Mesothelial cell of epicardium (in vitro differentiated cells): ENCODE measurements at places on chromosomes 5 and 9. TPM values are rescaled to one million over a fixed set of nuclear protein-coding genes. Genes with fewer than 3 reads are reported as not detected.
A peak's percentile ranks its signal among the peaks of the same experiment; 100 is the strongest.

DNA sequence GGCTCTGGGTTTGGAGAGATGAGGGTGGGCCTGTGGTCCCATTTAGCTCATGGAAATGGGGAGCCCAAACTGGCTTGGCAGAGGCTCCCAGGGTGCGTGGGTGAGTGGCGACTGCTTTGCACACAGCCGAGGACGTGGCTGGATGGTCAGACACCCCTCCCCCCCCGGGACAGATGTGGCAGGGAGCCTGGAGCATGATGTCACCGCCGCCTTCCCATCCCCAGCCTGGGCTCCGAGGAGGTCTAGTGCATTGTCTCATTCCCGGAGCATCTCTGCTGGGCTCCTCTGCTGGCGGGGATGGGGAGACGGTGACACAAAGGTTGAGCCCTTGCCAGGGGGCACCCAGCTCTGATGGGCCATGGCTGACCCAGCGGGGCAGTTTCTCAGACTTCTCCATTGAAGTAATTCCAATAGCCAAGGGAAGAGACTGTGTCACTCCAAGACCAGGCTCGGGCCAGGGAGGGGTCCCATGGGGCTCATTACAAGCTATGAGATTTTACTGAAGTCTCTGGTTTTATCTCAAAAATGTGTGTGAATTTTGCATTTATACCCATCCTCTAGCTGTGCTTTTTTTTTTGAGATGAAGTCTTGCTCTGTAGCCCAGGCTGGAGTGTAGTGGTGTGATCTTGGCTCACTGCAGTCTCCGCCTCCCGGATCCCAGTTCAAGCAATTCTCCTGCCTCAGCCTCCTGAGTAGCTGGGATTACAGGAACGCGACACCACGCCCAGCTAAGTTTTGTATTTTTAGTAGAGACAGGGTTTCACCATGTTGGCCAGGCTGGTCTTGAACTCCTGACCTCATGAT, 36.1 kb downstream of the HMCN2 start:
- no peaks in the 10 kb centered on the region for H3K27me3 ChIP-seq
- H3K4me1 ChIP-seq = no peaks in the 10 kb centered on the region
- no peak overlapping the region for H3K27ac ChIP-seq
- H3K36me3 ChIP-seq = no peaks in the 10 kb centered on the region
- no peak for DNase-seq
- no peak overlapping the region for H3K4me3 ChIP-seq

- DNase-seq = no peak
- peak overlapping the region; percentile 96 for H3K27ac ChIP-seq
- no peaks in the 10 kb centered on the region for H3K27me3 ChIP-seq
- peaks cover 63% of the 10 kb centered on the region for H3K4me1 ChIP-seq
- peak overlapping the region; percentile 55 for H3K4me3 ChIP-seq
Observed at GRCh38 chr5:163509291-163509951, 4.0 kb downstream of the MAT2B start.

GRCh38 chr9:88716596-88717290, 181.8 kb downstream of the NXNL2 start:
- DNase-seq = no peak
- H3K27ac ChIP-seq = peak overlapping the region; percentile 1
- H3K4me3 ChIP-seq = no peak overlapping the region
- no peaks in the 10 kb centered on the region for H3K36me3 ChIP-seq
- H3K27me3 ChIP-seq = peaks cover 1% of the 10 kb centered on the region

GRCh38 chr5:18483451-18483850, 849.2 kb downstream of the TAF11L14 start:
- no peak for DNase-seq
- no peak overlapping the region for H3K27ac ChIP-seq
- H3K27me3 ChIP-seq = no peaks in the 10 kb centered on the region
- no peak overlapping the region for H3K4me3 ChIP-seq
- no peaks in the 10 kb centered on the region for H3K36me3 ChIP-seq

DNA sequence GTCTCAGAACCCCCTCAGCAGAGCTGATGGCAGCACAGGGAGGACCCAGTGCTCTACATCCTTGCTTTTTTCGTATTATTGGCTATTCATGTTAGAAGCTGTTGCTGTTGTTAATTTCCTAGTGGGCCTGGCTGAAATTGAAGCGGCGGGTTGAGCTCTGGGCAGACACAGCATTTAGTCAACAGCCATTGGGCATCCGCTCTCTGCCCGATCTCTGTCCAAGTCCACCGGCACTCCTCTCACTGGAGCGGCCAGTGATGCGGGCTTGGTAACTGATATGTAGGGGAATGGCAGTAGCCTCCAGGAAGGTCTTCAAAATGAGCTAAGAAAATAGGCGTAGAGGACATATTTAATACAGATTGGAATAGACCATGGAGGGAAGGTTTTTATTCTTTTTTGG, 1.3 kb upstream of the GARNL3 start:
- H3K4me1 ChIP-seq = peaks cover 39% of the 10 kb centered on the region
- H3K4me3 ChIP-seq = no peak overlapping the region
- H3K36me3 ChIP-seq = no peaks in the 10 kb centered on the region
- DNase-seq = no peak
- H3K27me3 ChIP-seq = no peaks in the 10 kb centered on the region
- peak overlapping the region; percentile 27 for H3K27ac ChIP-seq

The C1QTNF3 gene
- 8.5 to 9.8 TPM (median 9.5 TPM) in 3 replicates for total RNA-seq

DNA sequence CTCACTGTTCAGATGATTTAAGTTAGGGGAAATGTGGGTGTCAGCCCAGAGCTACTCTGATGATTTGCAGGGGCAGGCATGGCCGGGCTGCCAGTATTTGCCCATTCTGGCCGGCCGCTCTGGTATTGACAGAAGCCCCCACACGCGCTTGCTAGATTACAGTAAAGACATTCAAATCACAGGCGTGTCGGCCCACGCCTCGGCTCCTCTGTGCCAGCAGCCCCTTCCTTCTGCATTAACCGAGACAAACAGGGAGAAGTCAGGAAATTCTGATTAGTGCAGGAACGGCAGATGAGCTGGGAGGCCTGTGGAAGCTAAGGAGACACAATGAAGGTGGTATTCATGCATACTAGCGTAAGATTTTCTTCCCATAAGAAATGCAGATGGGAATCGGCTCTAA, 113.3 kb downstream of the CRB2 start:
- no peak overlapping the region for H3K27ac ChIP-seq
- H3K27me3 ChIP-seq = no peaks in the 10 kb centered on the region
- H3K4me1 ChIP-seq = peaks cover 4% of the 10 kb centered on the region
- H3K4me3 ChIP-seq = no peak overlapping the region
- no peak for DNase-seq
- no peaks in the 10 kb centered on the region for H3K36me3 ChIP-seq

GRCh38 chr9:79610791-79611614, 39.2 kb downstream of the TLE4 start:
- peaks cover 12% of the 10 kb centered on the region for H3K36me3 ChIP-seq
- H3K27ac ChIP-seq = no peak overlapping the region
- H3K27me3 ChIP-seq = no peaks in the 10 kb centered on the region
- no peak overlapping the region for H3K4me3 ChIP-seq
- no peak for DNase-seq
- H3K4me1 ChIP-seq = peaks cover 38% of the 10 kb centered on the region

The SUSD1 gene
- 24.1 to 26.0 TPM (median 25.8 TPM) in 3 replicates for total RNA-seq

- no peak for DNase-seq
- no peak overlapping the region for H3K4me3 ChIP-seq
- H3K4me1 ChIP-seq = no peaks in the 10 kb centered on the region
- H3K27me3 ChIP-seq = no peaks in the 10 kb centered on the region
Observed at GRCh38 chr9:14730461-14730898, 7.9 kb upstream of the CER1 start.

The FOXD4L5 gene
- total RNA-seq = 0.16 to 0.29 TPM (median 0.22 TPM) in 3 replicates

DNA sequence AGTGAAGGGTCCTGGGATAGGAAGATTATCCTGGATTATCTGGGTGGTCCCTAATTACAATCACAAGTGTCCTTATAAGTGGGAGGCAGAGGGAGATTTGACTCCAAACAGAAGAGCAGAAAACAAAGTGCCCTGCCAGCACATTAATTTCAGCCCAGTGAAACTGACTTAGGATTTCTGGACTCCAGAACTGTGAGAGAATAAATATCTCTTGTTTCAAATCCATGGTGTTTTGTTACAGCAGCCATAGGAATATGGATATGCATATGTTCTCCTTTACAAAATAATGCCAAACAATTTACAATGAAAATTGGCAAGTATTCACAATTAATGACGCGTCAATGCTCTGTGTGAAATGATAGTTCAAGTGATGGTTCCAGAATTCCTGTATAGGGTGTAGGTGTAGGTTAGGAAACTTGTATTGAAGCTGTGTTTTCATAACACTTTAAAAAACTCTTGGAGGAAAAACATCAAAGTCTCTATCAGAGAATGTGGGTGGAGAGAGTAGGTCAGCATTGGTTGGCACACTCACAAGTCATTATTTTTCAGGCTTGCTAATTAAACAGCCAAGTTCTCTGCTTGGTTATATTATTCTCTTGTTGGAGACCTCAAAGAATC, 19.9 kb upstream of the PLPP1 start:
- no peak for DNase-seq
- no peaks in the 10 kb centered on the region for H3K36me3 ChIP-seq
- H3K27me3 ChIP-seq = no peaks in the 10 kb centered on the region
- H3K4me3 ChIP-seq = no peak overlapping the region
- peaks cover 22% of the 10 kb centered on the region for H3K4me1 ChIP-seq

The TSLP gene
- total RNA-seq = 0.32 to 0.47 TPM (median 0.42 TPM) in 3 replicates

The PCDH12 gene
- 0.07 to 0.29 TPM (median 0.18 TPM) in 3 replicates for total RNA-seq

- peaks cover 7% of the 10 kb centered on the region for H3K36me3 ChIP-seq
- no peak for DNase-seq
- H3K4me3 ChIP-seq = no peak overlapping the region
- no peaks in the 10 kb centered on the region for H3K27me3 ChIP-seq
- H3K27ac ChIP-seq = peak overlapping the region; percentile 14
- peaks cover 43% of the 10 kb centered on the region for H3K4me1 ChIP-seq
Observed at GRCh38 chr9:517993-518392, 303.3 kb downstream of the DOCK8 start.

The ADAMTSL2 gene
- 6.2 to 7.0 TPM (median 6.5 TPM) in 3 replicates for total RNA-seq

DNA sequence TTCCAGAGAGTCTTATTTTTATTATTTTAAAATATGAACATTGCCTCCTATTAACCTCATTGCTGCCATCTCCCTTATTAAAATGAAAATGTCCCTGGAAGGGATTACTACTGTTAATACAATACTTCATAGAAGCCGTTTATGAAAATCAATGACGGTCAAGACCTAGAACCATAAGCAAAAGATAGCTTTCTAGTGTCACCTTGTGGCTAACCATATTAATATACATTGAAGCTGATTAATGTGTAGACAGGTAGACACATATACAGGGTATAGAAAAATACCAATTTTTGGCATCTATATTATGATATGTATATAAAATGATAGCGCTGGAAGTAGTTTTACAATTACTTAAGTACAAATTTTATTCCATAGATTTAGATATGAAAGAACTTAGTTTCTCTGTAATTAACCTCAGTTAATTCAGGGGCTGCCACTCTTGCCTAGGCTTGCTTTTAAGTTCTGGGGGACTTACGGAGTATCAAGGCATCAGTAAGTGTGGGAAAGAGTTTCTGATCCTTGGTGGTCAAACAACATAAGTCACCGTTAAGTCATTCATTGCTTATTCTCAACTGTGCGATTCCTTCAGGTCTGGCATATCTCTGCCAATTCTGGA, 2.5 kb upstream of the YTHDC2 start:
- H3K4me3 ChIP-seq = no peak overlapping the region
- DNase-seq = no peak
- H3K27ac ChIP-seq = no peak overlapping the region
- peaks cover 14% of the 10 kb centered on the region for H3K4me1 ChIP-seq
- peaks cover 33% of the 10 kb centered on the region for H3K27me3 ChIP-seq

The OCLN gene
- total RNA-seq = 36.1 to 37.8 TPM (median 37.0 TPM) in 3 replicates

- no peaks in the 10 kb centered on the region for H3K36me3 ChIP-seq
- H3K4me3 ChIP-seq = no peak overlapping the region
- no peaks in the 10 kb centered on the region for H3K4me1 ChIP-seq
- H3K27me3 ChIP-seq = no peaks in the 10 kb centered on the region
- H3K27ac ChIP-seq = no peak overlapping the region
Observed at GRCh38 chr5:41199660-41200059, 13.7 kb downstream of the C6 start.

GRCh38 chr5:122464191-122464590, 152.2 kb downstream of the SNCAIP start:
- H3K36me3 ChIP-seq = peaks cover 44% of the 10 kb centered on the region
- H3K4me3 ChIP-seq = no peak overlapping the region
- H3K27ac ChIP-seq = peak overlapping the region; percentile 92
- H3K27me3 ChIP-seq = no peaks in the 10 kb centered on the region
- peaks cover 50% of the 10 kb centered on the region for H3K4me1 ChIP-seq

GRCh38 chr5:76742583-76742982, 26.7 kb downstream of the F2R start:
- no peak overlapping the region for H3K4me3 ChIP-seq
- H3K27me3 ChIP-seq = no peaks in the 10 kb centered on the region
- peak overlapping the region; percentile 12 for H3K27ac ChIP-seq
- peaks cover 15% of the 10 kb centered on the region for H3K4me1 ChIP-seq
- no peaks in the 10 kb centered on the region for H3K36me3 ChIP-seq

GRCh38 chr5:66960369-66961137, 236.0 kb downstream of the CD180 start:
- peaks cover 38% of the 10 kb centered on the region for H3K4me1 ChIP-seq
- no peaks in the 10 kb centered on the region for H3K27me3 ChIP-seq
- H3K36me3 ChIP-seq = no peaks in the 10 kb centered on the region
- DNase-seq = no peak

The ZDHHC11B gene
- 0.69 to 0.90 TPM (median 0.74 TPM) in 3 replicates for total RNA-seq

The SOX30 gene
- not detected in 3 replicates for total RNA-seq
